Fibroblast of skin of left quadriceps (primary cell): ENCODE measurements at places on chromosomes 11 and 22.

DNA sequence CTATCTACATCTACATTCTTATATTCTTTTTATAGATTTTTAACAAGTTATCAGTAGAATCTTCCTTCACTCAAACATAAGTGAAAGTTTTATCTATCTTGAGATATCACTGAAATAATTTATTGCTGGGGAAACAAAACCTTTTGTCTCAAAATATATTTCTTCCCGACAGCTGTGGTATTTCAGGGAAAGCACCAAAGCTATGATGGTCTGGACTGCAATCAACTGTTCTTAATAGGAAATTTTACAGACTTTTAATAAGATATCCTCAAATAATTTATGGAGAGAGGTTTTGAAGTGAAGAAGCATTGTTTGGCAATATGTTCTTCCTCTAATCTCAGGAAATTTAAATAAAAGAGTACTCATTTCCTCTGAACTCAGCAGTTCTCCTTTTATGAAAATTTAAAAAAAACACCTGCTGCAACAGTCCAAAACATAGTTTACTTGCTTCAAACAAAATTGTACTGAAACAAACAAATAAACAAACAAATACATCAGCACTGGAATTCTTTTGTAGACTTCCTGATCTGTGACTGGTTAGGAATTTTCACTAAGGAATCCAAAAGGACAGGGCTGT is 33.9 kb upstream of the EIF3M start:
- DNase-seq, result no peak

DNA sequence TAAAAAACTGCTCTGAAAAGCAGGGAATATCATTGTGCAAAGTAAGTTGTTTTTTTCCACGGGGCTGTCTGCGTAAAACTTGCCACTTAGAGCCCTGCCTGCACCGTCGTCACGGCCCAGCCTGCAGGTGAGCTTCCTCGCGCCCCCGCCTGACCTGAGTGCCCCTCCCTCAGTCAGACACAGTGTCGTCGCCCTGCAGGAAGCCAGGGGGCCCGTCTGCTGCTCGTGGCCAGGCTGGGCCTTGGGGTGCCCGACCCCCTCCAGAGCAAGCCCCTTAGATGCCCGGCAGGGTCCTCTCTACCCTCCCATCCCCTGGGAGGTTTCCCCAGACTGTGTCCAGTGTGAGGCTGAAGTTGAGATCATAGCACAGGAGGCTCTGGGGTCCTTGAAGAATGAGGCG is 31.6 kb downstream of the SBF1 start:
- no peak for DNase-seq

- DNase-seq, result no peak
These were observed 806 bp downstream of the COA4 start for GRCh38 chr11:73875840-73876239.

DNA sequence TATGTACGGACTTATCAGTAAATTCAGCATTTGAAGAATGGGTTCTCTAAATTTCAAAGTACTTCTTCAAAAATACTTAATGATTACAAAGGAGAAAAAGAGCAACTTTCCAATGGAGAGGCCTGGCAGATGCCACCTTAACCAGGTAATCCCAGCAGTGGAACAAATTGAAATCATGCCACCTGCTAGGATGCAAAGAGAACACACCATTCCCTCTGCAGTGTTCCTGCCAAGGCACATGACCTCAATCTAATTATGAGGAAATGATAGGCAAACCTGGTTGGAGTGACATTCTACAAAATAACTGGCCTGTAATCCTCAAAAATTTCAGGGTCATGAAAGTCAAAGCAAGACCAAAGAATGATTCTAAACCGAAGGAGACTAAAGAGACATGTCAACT is 21.5 kb downstream of the TNRC6B start:
- no peak for DNase-seq

DNA sequence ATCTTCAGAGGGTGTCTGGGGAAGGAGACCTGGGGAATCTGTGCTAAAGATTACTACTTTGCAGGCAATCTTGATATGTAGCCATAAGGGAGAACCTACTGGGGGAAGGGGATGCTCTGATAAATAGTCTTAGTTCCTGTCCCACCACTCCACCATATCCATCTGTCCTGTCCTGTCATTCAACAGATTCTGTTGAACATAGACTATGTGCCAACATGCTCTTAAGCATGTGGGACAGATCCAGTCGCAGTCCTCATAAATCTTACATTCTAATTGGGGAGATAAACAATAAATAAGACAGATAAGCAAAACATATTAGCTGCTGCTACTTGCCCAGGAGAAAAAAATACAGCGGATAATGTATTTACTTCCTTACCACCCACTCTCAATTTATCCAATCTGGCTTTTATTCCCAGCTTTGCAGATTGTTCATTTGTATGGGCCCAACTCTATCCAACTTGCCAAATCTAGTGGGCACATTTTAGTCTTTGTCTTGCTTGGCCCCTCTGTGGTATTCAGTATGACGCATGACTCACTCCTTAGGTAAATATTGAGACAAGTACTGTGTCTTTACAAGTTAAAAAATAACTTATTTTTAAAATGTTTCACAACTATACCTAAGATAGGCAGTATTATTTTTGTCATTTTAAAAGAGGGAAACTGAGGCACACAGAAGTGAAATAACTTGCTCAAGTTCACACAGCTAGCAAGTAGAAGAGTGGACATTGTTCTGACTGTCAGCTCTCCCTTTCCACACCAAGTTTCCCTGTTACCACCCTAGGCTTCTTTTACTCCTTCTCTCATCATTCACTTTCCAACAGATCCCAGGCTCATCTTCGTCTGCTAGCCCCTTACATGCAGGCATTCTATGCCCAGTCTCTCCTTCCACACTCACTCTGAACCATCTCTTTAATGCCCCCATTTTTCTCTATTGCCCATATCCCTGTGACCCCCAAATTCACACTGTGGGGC is 133.6 kb upstream of the SESN3 start:
- no peak for DNase-seq

DNA sequence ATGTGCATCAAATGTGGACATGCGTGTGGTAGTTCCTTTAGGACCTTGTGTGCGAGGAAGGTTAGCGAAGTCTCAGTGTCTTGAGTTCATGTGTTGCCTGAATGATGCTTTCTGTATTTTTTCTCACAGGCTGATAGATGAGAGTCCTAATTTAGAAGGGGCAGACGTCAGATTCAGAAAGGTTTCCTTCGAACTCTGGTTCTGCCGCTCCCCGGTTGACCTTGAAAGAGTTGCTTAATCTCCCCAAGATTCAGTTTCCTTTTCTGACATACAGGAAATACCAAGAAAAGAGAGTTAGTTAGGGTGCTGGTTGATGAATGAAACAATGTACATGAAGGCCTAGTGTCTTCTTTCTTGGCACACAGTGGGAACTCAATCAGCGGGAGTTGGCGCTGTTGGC is 35.9 kb upstream of the TTC12 start:
- DNase-seq, result no peak

DNA sequence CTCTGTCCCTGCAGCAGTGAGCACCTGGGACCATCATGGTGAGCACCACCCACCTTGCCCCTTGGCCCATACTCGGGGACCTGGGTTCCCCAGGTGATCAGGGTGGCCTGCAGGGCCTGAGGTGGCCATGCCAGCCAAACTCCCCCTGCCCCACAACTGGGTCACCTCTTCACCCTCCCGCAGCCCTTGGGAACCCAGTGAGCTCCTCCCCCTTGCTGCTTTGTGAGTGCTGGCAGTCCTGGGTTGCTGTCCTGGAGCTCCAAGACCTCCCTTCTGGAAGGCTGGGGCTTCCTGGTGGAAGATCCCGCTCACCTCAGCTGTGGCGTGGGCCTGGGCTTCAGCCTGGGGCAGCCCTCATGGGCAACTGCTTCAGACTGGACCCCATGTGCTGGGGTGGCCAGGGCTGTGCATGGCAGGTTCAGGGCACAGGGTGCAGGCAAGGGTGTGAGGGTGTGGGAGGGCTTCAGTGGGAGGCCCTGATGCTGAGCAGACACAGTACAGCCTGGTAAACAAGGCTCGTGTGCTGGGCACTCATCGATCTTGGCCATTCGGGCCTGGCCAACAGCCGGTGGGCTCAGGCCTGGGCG is 57.6 kb downstream of the RTN4R start:
- no peak for DNase-seq

DNA sequence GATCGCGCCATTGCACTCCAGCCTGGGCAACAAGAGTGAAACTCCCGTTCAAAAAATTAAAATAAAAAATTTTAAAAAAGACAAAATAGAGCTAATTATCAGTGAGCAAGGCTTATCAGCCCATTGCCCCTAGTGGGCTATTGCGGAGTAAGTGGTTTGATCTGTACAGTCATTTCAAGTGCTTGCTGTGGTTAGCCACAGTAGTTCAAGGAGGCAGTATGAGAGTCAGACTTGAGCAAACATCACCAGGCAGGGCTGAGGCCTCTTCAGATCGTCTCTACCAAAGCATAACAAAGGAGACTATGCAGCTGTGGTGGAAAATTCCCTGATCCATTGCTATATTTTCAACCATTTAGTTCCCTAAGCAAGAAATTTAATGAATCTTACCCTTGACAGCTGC is 4.3 kb upstream of the SBF2 start:
- DNase-seq, result no peak

GRCh38 chr22:29787371-29787980 is 20.3 kb downstream of the UQCR10 start:
- no peak for DNase-seq

DNA sequence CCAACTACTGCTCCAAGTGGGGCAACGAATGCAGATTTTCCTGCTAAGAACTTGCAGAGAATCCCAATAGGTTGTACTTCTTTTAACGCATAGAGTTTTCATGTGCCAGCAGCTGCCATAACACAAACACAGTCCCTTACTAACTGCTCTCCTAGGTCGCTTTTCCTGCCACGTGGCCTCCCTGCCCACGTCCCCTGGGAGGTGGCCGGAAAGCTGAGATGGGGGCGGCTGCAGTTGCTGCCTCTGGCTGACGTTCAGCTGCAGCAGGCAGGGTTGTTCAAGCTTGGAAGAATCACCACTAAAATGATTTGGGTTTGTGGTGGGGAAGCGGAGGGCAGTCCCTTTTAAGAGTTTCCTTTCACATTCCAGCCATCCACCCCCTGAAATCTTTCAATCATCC is 39.3 kb downstream of the ZNF202 start:
- no peak for DNase-seq

DNA sequence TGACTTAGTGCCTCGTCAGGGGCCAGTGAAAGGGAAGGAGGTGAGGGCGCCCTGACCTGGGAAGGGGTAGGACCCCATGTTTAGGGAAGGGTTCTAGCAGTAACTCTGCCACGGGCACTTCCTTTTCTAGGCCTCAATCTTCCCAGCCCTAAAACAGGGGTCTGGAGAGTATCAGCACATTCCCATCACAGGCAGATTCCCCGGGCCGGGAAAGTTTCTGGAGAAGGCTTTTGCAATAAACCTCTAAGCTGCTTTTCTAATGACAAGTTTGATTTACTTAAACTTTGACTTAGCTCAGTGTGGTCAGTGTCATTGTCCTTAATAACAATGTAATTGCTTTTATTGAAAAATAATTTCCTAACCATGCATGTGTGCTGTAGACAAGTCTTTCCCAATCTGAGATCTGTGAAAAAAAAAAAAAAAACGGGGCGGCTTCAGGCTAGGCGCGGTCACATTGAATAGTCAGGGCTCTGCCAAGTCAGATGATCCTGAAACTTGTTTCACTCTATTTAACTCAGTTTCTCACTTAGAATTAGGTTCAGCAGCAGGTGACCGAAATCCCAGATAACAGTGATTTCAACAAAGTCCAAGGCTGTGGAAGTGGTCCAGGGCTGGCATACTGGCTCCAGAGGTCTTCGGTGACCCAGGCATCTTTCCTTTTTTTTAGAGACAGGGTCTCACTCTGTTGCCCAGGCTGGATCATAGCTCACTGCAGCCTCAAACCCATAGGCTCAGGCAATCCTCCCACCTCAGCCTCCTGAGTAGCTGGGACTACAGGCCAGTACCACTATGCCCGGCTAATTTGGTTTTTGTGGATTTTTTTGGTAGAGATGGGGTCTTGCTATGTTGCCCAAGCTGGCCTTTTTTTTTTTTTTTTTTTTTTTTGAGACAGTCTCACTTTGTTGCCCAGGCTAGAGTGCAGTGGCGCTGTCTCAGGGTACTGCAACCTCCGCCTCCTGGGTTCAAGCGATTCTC is 19.5 kb upstream of the TAB1 start:
- no peak for DNase-seq

GRCh38 chr11:36150986-36151385 is 138.2 kb downstream of the COMMD9 start:
- no peak for DNase-seq

GRCh38 chr11:122360875-122361274 is 244.9 kb upstream of the BLID start:
- DNase-seq, result no peak
